ENCODE measurements at places on chromosomes 5 and 9.
A peak's percentile ranks its signal among the peaks of the same experiment; 100 is the strongest.

- no peak for DNase-seq
Observed at GRCh38 chr5:180790020-180790419, 12.6 kb downstream of the MGAT1 start.

GRCh38 chr9:92760070-92760469 lies 4.6 kb downstream of the BICD2 start:
- no peak for DNase-seq

DNA sequence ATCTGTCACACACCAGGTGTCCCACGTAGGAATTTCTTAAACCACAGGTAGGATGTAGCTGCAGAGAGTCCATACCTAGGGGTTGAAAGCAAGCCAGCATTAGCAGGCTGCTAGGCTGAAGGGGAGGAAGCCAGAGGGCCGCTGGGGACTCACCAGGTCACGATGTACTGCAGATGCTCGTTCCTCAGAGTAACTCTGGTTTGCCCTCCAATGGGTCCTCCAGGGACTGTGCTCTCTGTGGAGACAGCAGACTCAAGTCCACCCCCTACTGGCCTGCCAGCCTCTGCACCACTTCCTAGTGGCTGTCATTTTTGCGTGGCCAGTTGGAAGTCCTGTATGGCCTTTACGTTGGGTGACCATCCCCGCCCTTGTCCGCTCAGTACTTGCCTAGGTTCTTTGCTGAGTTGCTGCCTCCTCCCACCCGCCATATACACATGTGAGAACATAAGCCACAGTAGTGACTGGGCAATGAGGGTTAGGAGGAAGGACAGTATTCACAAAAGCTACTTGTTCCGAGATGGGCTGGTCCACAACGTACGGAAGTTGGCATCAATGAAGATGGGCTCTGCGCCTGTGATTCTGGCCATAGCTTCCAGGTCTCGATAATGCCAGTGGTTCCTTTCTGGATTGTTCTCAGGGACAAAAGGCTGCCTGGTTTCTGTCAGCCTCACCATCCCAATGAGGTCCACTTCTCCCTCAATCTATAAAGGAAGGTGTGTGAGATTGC lies 4.1 kb downstream of the RPL7A start:
- DNase-seq: peak; percentile 30

DNA sequence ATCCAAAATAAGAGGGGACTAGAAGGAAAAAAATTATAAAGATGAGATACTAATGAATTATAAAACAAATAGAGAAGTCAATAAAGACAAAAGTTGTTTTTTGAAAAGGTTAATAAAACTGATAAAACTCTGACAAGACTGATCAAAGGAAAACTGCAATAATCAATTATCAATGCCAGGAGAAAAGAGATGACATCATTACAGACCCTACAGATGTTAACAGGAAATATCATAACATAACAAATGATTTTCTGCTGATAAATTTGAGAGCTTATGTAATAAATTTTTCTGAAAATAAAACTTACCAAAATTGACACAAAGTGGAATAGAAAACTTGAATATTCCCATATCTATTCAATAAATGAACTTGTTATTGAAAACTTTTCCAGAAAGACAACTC lies 34.3 kb upstream of the CEP72 start:
- no peak for DNase-seq

DNA sequence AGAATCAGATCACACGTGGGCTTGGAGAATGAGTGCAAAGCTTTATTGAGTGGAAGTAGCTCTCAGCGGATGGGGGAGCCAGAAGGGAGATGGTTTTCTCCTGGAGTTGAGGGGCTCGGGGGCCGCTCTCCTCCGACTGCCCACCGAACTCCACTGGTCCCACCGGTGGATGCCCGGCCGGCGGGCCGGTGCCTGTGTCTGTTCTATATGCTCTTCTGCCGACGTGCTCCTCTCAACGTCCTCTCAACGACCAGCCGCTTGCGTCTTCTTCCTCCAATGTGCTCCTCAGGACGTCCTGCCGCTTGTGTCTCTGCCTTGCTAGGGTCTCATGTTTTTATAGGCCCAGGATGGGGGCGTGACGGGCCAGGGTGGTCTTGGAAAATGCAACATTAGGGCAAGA lies 161.9 kb downstream of the MUSK start:
- DNase-seq: no peak

GRCh38 chr5:174221436-174221835 lies 175.9 kb downstream of the NSG2 start:
- no peak for DNase-seq

DNA sequence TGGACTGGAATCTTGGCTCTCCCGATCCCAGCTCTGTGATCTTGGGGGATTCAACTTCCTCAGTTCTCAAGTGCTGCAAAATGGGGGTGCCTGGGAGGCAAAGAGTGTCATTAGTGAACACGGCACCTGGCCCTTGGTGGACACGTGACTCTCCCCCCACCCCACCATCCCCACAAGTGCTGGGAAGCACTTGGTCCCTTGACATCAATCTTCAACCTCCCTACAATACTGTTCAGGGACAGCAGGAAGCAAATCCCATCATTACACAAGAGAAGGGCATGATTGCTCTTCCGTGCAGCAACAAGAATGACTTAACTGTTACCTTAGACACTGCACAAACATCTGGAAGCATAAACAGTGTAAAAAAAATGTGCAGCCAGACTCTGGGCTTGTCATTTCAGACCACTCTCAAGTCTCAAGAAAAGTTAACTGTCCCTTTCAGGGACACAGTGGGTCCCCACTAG lies 61.4 kb downstream of the PSMB7 start:
- no peak for DNase-seq

- DNase-seq: no peak
Observed at GRCh38 chr9:134962973-134963364, 45.3 kb upstream of the FCN1 start.

GRCh38 chr5:137410234-137411010 lies 88.7 kb downstream of the SPOCK1 start:
- no peak for DNase-seq

DNA sequence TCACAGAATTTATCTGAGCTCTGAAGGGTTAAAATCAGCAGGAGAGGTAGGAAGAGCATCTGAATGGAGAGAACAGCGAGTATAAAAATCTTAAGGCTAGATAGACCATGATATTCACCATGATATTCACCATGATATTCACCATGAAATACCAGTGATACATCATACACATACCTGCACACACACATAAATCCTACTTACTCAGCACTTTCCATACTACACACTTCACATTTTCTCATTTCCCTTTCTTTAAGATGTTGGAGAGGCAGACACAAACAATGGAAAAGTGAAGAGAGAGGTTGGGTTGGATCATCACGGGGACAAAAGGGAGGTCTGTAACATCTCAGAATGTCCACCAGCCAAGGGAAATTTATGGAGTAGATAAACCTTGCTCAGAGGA lies 66.4 kb upstream of the ATP10B start:
- DNase-seq: no peak

GRCh38 chr9:100307080-100307479 lies 45.7 kb downstream of the TEX10 start:
- DNase-seq: no peak

DNA sequence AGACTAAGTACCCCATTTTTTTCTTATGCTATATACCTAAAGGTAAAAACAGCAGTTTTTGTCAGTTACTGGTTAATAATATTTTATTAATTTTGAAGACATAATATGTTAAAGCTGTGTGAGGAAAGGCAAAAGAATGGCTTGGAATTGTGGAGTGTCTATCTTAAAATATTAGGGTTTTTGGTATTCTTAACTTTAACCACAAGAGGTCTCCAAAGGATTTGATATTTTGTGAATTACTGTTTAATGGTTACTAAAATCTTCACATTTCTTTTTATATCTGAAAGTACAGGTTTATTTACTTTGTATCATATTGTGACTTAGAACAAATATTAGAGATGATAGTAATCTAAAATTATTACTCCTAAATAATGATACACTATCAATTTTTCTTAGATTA lies 32.0 kb upstream of the DHFR start:
- no peak for DNase-seq

DNA sequence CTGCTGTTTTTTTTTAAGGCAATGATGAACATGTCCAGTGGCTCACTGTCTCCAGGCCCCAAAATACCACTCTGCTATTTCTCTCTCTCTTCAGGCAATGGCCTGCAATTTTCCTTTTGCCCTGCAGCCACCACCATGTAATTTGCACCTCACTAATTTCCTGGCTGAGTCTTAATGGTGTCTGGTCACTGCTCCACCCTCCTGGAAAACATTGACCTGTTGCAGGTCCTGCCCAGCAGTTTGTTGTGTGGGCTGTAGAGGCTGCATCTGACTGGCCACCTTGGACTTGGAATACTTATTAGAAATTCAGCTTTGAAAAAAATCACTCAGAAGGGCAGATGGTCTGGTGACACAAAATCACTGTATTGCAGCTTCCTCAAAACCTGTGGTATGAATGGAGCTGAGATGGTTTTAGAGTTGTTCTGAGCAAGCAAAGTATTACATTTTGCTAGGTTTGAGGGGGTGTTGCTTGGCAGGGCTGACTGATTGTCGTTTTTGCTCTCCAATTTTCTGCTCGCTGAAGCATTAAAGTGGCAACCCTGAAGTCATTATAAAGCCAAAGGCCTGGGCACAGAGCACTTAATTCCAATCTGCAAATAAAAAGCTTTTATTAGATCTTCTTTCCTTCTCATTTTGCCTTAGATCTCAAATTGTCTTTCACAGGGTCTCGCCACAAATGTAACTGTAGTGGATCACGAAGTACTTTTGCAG lies 134.8 kb downstream of the TMEM174 start:
- no peak for DNase-seq

GRCh38 chr9:94920420-94921091 lies 194.1 kb downstream of the AOPEP start:
- no peak for DNase-seq

DNA sequence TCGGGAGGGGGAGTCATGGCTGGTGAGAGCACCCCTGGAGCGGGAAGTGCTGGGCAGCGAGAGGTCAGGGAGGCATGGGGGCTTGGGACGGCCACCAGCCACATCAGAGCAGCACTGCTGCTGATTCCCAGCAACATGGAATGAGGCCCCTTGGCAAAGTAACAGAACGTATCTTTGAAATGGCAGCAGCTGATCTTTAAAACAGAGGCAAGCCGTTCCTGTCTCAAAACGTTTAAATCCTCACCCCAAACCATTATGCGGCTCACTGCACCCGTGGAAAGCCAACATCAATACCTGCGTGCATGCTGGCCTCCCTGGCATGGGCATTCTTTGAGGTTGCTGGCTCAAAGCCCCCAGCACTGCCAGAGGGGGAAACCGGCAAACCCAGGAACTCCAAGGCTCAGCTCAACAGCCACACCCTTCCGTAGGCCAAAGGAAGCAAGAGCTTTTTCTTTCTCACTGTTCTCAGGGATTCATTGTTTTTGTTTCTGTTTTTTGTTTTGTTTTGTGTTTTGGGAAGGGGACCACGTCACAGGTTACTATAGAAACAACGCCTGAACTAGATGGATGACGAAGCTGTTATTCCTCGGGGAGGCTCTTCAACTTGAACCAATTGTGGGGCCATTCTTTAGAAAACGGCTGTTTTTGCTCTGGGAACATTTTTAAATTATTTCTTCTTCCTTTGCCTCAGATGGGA lies 28.1 kb upstream of the OBP2B start:
- DNase-seq: no peak

- DNase-seq: no peak
Observed at GRCh38 chr5:95739857-95740256, 8.7 kb downstream of the RHOBTB3 start.

- DNase-seq: no peak
Observed at GRCh38 chr5:162325143-162325727, 257.7 kb downstream of the GABRG2 start.

DNA sequence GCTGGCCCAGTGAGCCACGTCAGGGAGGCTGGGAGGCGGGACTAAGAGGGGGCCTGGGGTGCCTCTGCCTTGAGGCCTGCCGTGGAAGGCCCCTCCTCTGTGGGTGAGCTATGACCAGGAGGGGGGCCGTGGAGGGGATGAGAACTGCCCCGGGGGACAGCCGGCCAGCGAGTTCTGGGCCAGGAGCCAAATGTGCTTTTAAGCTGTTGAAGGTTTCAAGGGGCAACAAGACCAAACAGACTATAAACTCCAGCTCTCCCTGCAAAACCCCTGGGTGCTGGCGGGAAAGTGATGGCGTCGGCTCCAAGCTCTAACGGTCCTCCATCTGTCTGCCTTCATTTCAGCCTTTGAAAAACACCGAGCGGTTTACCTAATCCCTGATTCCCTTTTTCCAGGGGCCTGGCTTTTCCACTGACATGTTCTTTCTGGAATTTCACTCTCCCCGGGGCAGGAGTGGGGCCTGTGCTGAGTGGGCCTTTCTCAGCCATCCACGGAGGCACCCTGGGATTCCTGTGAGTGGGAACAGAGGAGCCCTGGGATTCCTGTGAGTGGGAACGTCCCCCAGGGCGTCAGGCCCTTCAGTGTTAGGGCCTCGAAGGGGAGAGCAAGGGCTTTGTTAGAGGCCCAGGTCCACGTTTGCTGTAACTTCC lies 65.6 kb downstream of the COL5A1 start:
- no peak for DNase-seq
